Right forelimb (tissue), 1 donor: ENCODE measurements at places on chromosomes 1 and 21.

- DNase-seq = peak; percentile 74
Measured at GRCh38 chr1:212488436-212489283, 55.9 kb downstream of the NENF start.

- no peak for DNase-seq
Measured at GRCh38 chr1:230186003-230186863, 119.2 kb downstream of the GALNT2 start.

DNA sequence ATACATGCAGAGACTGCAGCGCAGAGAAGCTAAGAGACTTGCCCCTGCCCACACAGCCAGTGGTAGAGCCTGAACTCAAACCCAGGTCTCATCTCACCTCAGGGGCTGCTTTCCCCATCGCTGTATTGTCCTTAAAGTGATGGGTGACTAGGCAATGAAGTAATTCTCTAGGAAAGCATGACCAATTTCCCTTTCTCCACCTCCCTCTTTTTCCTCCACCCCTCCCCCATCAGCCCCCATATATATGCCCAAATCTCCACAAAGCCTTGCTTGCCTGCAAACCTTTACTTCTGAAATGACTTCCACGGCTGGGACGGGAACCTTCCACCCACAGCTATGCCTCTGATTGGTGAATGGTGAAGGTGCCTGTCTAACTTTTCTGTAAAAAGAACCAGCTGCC lies at the start of gene IL24:
Gene IL24, plus strand, starts transcription at position 269 of the 400 bp plus-strand sequence. CDS start 390 bp downstream, outside the sequence.
- no peak for DNase-seq

DNA sequence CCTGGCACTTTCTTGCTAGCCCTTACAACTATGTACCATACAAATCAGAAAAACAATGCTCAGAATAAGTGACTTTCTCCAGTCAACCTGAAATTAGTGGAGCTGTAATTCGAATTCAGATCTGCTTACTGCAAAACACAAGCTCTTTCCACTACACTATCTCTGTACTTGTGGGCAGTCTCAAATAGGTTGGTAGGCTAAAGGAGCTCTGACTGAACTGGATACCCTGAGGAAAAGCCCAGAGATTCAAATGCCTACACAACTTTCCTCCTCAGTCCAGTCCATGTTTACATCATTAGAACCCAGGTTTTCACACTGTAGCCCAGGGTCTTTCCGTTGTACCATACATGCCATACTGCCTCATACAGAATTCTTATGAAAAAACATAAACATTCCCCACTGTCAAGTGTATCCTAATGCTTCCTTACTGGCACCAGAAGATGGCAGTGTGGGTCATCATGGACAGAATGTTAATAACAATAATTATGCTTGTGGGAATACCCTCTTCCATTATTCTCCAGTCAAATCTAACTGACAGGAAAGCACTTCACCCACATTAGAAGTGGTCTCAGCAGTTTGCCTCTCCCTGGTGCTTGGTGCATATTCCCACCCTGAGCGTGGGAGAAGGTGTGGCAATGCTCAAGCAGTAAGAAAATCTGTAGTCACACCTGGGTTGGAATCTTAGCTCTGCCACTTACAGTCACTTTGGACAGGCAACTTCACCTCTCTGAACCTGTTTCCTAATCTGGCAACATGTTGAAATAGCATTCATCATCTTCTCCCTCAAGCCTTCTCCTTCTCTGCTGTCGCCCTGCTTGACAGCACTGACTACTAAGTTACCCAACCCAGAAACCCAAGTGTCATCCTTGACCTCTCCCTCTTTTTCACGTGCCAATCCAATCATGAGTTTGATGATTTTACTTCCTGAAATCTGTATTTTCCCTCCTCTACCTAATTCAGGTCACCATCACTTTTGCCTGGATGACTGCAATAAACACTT lies 14.4 kb upstream of the ZFYVE9 start:
- DNase-seq = no peak

DNA sequence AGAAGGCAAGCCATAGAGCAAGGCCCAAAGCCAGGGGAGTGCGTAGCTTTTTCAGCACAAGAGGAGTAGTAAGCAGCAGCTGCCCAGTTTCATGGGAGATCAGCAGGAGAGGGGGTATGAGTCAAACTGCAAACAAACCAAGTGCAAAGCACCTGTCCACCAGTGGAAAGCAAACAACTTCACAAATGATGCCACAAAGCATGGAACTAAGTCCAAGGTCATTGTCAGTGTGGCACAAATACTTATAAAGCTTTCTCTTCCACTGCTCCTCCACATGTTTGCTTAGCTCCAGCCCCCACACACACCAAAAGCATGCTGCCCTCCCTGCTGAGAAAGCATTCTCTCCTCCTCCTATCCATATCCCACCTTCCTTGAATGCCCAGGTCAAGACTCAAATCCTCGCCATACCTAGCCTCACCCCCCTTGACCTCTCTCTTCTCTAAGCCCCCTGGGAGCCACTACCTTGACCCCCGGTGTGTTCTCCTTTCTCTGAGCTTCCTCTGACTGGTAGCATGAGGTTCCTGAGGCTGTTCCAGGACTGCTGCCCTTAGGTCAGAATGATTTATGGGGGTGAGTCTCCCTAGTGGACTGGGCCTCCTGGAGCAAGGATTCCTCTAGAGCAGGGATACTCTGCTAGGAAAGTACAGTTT lies 70.4 kb downstream of the DMAP1 start:
- no peak for DNase-seq
